K562 (cell line): ENCODE measurements at places on chromosomes 3 and 15. TPM values are rescaled to one million over a fixed set of nuclear protein-coding genes. Genes with fewer than 3 reads are reported as not detected.

Gene COL6A5
- total RNA-seq, result 4.9 and 5.6 TPM in 2 replicates

Gene ADCY5
- total RNA-seq, result 0.13 TPM in 1 of 2 replicates, not detected in the other

- DNase-seq, result no peak
Observed at GRCh38 chr3:129950318-129951046, 24.0 kb upstream of the TRH start.

GRCh38 chr3:27553886-27554540, 69.8 kb upstream of the SLC4A7 start:
- DNase-seq, result no peak

DNA sequence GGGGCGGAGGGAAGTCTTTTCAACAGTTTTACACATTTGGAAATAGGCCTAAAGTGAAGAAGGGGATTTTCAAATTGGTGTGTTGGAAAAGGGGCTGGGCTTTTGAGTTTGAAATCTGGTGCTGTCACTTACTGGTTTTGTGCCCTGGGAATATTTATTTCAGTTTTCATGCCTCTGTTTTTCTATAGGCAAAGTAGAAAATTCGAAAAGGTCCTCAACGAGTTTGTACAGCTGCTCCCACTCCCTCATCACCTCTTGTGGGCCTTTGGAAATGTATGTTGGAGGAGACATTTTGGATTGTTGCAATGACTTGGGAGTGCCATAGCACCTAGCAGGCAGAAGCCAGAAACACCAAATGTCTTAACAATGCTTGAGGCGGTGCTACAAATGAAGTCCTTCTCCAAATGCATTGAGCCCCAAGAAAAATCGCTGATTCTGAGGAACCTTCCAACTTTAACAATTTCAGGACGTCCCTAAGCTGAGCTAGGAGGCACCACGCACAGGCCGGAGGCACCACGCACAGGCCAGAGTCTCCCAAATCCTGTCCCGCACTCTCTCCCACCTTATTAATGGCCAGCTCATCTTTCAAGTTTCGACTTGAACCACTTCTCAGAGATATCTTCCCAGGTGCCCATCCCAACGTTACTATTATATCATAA, 639 bp upstream of the POLR2M start:
- DNase-seq, result no peak
